ENCODE measurements at places on chromosomes 6 and 20.

GRCh38 chr6:37236921-37237320 lies 20.7 kb upstream of the TBC1D22B start:
- peak; percentile 39 for DNase-seq

- DNase-seq, result no peak
Measured at GRCh38 chr6:53431704-53432103, 83.0 kb upstream of the ELOVL5 start.

DNA sequence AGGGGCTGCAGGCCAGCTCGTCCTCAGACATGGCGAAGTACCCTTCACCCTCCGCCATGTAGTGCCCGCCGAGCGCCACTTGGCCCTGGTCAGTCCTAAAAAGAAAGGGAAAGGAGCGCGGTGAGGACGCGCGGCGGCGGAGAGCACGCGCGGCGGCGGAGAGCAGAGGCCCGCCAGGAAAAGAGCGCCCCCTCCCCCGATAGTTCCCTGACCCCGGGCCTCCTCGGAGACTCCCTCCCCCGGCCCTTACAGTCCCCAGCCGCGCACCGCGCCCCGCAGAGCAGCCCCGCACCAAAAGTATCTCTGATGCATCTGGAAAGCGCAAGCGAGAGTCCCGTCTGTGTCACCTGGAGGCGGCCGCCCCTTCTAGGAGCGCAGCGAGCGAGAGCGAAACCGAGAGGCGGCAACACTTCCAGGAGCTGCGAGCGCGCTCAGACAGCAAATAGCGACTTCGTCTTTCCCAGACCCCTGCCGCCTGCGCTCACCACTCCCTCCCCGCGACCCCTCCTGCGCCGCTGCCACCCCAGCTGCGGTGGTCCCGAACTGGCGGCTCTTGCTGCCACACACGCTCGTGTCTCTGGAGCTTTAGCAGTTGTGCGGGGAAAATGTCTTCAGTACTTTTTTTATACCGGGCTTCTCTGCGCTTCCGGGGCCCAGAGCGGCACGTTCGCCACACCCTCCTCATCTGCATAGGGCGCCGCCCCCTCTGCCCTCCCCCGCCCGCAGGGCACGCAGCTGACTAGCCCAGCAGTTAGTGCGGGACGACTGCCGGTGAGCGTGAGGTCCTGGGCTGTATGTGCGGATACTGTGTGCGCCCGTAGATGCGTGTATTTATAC lies at the start of gene TENT5A:
TENT5A (minus strand) TSS at position 598 of the 837 bp plus-strand sequence; CDS start at position 58, 540 bp downstream.
- DNase-seq, result peak; percentile 88

DNA sequence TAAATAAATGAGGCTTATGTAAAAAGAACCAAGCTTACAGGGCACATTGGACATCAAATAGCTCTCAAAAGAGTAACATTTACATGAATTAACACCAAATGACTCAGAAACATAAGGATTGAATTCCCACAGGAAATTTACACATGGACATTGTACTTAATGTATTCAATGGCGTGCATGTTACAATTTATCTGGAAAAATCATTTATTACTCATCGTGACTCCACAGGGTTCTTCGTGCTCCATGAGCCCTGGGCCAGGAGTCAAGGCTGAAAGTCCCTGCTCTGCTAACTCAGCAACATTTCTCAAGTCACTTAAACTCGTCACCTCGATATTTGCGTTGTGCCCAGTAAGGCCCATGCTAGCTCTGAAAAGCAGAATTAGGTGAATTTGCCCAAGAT lies 158.5 kb downstream of the PHACTR1 start:
- no peak for DNase-seq

- DNase-seq, result no peak
Measured at GRCh38 chr6:51112731-51113130, 294.1 kb downstream of the TFAP2B start.

DNA sequence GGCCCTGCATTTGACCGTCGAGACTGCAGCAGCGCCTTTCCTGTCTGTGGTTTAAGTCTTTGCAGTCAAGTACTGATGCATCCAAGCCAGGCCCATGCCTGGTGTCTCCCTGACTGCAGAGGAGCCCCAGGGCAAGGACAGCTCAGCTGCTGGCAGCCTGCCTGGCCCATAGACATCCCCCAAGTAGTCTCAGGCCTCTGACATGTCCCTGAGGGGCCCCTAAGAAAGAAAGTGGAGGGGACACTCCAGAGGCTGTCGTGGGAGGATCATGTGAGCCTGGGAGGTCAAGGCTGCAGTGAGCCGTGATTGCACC lies 18.0 kb downstream of the HRH3 start:
- peak; percentile 45 for DNase-seq
